GDM1 (cell line): ENCODE measurements at places on chromosomes 5 and 9.

GRCh38 chr9:17742067-17742466 is 163.2 kb downstream of the SH3GL2 start:
- no peak for DNase-seq

DNA sequence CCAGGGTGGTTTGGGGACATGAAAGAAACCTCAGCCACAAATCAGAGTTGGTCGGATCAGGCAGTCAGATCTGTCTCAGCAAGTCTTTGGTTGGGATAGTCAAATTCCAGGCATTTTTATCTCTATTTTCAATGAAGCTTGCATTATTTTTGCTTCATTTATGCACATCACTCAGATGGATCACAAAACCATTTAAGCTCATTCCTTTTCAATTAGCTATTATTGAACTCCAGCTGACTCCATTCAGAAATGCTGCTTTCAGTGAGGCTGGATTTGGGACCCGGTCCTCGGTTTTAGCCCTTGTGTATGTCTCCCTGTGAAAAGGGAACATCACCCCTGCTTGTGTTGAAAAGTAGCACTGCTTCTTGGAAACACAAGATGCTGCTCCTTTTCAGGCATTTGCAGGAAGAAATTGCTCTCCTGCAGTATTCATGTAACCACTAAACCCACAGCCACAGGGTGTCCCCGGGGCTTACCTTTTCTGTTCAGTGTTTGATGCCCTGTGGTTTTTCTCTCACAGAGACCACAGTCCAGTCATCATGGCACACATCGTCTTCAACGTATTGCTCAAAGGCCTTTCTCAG is 232.9 kb downstream of the NFIB start:
- no peak for DNase-seq

DNA sequence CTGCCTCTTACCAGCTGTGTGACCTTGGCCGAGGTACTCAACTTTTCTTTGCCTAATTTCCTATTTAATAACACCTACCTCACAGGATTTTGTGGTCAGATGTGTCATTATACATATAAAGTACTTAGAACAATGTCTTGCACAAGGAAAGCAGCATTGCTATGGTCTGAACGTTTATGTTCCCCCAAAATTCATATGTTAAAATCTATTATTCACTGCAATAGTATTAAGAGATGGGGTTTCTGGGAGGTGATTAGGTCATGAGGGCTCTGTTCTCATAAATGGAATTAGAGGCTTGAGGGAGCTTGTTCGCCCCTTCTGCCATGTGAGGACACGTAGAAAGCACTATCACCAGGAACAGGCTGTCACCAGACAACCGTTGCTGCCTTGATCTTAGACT is 10.9 kb upstream of the RNF145 start:
- DNase-seq, result no peak

DNA sequence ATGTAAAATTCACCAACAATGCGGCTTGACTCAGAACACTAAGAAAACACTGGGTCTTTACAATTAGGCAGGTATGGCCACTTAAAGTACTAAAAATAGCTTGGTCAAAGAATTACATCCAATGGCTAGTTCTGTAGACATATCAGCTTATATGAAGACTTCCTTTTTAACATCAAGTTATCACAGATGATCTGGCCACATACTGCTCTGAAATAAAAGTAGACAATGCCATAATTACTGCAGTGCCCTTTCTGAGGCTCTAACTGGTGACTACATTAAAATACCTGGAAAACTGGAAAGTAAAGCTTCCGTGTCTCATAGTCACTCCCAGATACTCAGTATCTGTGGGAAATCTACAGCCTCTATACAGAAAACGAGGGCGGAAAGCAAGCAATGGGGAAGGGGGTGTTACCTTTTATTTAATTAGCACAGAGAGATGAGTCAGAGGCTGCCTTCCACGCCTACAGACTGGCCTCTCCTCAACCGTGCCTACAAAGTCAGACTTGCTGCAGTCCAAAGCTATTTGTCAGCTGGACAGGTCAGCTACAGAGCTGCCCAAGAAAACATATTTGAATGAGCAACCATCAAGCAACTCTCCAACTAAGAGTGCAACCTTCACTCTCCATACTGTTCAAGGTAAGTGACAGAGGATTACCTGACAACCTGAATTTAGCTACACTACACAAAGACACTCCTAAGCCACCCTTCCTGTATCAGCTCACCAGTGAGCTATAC is 8.7 kb downstream of the SERINC5 start:
- no peak for DNase-seq

DNA sequence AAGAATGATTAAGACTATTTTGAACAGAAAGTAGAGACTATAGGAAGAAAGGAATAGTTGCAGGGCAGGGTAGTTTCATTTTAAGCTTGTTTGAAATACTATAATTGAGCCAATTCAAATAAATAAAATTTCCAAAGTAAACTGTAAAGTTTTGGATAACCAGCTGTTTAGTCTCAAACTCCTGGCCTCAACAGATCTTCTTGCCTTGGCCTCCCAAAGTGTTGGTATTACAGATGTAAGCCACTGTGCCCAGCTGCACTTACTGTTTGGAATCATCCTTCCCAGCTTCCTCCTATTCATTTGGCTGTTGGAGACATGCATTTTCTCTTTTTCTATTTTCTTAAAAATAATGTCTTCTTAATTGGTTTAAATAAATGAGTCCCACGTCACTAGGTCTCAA is 231.0 kb downstream of the NNT start:
- DNase-seq, result no peak

DNA sequence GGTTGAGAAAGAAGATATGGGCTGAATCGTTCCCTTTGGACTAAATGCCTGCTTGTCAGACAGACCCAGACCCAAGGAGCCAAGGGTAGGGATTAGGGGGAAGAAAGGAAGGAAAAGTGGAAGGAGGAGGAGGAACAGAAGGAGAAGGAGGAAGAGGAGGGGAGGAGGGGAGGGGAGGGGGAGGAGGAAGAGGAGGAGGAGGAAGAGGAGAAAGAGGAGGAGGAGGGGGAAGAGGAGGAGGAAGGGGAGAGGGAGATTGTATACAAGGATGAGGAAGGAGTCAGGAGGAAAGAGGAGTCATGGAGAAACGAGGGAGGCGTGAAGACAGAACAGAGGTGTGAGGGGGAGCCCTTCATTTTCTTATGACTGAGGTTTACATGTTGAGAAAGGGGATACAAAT is 46.9 kb upstream of the DNAH5 start:
- no peak for DNase-seq

DNA sequence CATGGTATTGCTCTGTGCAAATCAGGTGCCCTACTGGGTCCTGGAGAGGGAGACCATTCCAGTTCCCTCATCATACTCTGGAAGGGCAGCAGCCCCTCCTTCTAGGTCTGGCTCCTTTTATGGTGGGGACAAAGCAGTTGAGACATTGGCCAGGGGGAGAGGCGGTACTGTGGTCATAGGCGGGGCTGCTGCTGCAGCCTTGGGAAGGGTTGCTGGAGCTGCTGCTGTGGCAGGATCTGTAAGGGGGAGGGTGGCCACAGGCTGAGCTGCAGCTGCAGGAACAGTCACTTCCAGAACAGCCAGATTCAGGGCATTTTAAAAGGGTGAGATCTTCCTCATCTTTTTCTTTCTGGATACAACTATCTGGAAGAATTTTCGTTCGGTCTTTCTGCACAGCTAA is 233.0 kb upstream of the SGCD start:
- no peak for DNase-seq

DNA sequence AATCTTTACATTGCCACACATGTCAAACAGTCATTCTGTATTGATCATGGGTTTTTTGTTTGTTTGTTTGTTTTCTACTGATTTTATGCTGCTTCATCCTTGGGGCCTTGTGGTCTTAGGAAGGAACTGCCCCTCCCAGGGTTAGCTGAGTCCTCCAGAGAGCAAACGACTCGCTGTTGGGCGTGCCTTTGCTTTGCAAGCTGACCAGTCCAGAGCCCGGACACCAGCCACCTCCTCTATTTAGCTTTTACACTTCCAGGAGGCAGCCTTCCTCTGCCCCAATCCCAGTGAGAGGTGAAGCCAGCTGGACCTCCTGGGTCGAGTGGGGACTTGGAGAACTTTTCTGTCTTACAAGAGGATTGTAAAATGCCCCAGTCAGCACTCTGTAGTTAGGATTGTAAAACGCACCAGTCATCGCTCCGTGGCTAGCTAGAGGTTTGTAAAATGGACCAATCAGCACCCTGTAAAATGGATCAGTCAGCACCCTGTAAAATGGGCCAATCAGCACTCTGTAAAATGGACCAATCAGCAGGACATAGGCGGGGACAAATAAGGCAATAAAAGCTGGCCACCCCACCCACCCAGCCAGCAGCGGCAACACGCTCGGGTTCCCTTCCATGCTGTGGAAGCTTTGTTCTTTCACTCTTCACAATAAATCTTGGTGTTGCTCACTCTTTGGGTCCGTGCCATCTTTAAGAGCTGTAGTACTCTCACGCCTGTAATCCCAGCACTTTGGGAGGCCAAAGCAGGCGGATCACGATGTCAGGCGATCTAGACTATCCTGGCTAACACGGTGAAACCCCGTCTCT is 154.4 kb downstream of the ERCC6L2 start:
- DNase-seq, result no peak

- no peak for DNase-seq
These were observed 185.9 kb downstream of the KIAA0825 start for GRCh38 chr5:94432499-94432898.

GRCh38 chr5:158951436-158952247 is 148.1 kb downstream of the EBF1 start:
- no peak for DNase-seq

GRCh38 chr5:171549274-171549673 is 129.8 kb downstream of the FGF18 start:
- no peak for DNase-seq

DNA sequence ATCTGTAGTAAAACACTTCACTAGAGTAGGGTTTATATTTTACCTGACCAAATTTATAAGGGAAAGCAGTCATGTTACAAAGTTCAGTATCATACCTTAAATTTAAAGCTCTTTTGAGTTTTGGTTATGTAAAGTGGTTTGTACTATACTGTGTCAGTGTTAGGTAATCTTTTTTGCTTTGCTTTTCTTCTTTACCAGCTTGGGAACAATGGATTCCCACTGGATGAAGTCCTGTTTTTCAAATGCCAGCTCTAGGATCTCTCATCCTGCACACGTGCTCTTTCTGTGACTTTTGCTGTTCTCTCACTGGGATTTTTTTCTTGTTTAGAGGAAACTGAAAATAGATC is 15.9 kb downstream of the CYSTM1 start:
- no peak for DNase-seq

- no peak for DNase-seq
These were observed 223.7 kb upstream of the MSX2 start for GRCh38 chr5:174500636-174501035.

- DNase-seq, result no peak
These were observed 194.0 kb downstream of the CRB2 start for GRCh38 chr9:123550012-123550411.

DNA sequence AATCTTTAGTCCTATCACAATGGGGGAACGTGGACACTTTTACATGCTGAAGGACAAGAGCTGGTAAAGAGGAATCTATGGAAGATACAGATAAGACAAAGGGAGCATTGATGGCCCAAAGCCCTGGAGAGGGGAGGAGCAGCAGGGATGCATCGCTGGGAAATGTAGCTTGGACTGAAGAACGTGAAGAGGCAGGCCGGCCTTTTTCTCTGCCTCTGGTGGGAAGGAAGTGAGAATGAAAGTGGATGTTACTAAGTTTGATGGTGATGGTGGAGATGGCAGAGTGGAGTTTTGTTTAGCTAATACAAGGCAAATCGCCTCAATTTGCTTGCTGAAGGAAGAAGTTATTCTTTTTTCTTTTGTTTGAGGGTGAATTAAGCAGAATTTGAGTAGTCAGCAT is 124.6 kb upstream of the TAF11L2 start:
- no peak for DNase-seq

- no peak for DNase-seq
These were observed 108.1 kb downstream of the SNCAIP start for GRCh38 chr5:122420091-122420490.

DNA sequence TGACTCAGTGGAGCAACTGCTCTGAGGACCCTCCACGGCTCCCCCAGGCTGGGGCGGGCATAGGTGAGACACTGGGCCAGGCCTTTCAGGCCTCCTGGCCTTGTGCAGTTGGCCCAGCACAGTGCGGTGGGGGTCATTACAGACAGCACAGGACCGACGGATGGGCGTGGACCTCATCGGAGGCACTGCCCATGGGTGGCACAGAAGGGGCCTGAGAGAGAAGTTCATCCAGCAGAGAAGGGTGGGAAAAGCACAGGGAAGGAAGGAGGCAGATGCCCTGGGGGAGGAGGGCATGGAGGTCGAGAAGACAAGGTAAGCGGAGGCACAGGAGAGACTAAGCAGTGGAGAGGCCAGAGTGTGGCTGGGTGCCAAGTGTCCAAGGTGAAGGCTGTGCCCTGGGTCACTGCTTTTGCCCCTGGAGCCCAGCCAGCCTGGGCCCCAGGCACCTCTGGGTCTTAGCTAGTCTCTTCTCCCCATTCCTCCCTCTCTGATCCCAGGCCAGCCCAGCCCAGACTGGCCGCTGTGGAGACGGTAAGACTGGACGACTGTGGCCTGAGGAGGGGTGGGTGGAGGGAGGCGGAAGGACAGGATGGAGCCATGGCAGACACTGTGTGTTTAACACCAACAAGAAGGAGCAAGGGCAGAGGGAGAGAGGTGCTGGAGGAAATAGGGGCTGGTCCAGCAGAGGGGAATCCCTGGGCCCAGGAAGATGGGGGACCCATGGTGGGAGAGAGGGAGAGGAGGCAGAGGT is 5.7 kb downstream of the IL3 start:
- no peak for DNase-seq

GRCh38 chr5:173806270-173807035 is 81.7 kb upstream of the CPEB4 start:
- DNase-seq, result no peak

- DNase-seq, result no peak
These were observed 88.7 kb upstream of the SHB start for GRCh38 chr9:38157711-38158110.

DNA sequence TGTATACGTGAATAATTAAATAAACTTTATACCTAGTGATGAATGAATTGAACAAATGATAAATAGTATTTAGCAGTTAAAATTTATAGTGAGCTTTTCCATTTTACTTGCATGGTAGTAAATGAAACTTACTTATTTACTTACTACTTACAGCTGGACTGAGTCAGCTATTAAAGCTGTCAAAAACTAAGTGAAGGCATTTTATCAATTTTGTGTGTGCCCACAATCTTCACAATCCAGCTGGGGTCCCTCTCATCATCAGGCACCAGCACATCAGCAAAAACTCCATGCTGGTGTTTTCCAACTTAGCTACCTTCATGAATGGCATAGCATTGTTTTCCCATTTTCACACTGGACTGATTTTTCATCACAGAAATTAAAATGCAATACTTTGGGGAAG is 81.1 kb downstream of the SAXO1 start:
- DNase-seq, result no peak

GRCh38 chr9:91995000-91995655 is 45.1 kb upstream of the ROR2 start:
- DNase-seq, result no peak

DNA sequence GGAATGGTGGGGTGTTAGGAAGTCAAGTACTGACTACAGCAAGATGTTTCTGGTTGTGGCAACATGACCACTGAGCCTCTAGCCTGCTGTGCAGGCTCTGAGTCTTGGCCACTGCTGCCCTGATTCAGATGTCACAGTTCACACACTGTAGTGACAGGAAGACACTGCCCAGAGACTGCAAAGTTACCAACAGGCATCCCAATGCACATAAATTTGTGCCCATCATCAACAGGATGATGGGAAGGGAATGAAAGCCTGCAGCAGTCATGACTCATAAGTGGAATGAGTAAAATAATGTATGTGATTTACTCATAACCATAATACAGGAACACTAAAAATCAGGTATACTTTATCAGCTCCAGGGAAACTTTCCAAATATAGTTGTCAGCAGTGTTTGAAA is 251.6 kb upstream of the HAPLN1 start:
- no peak for DNase-seq

GRCh38 chr9:129081388-129081904 is 535 bp downstream of the DOLPP1 start:
- no peak for DNase-seq

GRCh38 chr9:130666393-130667119 is 2.2 kb downstream of the PRDM12 start:
- DNase-seq, result no peak
